ENCODE measurements at places on chromosomes 13 and 19.

DNA sequence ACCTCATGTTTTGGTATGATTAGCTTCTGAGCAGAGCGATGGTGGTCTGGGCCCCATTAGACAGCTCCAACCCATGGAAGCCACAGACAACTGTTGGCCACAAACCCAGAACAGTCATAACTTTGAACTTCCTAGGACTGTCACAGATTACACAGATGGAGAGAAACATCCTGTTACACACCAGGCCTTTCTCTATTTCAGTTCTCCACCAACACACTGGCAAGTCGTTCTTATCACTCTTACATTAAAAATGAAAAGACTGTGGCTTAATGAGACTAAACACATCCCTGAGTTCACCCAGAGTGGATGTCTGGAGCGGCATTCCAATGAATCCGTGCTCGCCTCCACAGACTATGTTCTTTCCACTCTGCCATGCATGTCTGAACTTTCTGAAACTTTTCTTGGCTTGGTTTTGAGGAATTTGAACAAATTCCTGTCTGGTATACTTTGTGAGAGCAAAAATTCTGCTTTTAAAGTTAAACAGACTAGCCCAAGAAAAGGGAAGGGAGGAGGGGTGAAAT, 109.1 kb downstream of the NALCN start:
- no peak for DNase-seq

GRCh38 chr13:79548902-79549301, 67.9 kb downstream of the NDFIP2 start:
- peak; percentile 37 for DNase-seq

- DNase-seq: peak; percentile 3
Measured at GRCh38 chr13:46926916-46927590, 30.2 kb upstream of the HTR2A start.

GRCh38 chr19:12695514-12695913, 917 bp downstream of the FBXW9 start:
- DNase-seq: no peak

- DNase-seq: no peak
Measured at GRCh38 chr13:109101550-109102144, 472.2 kb downstream of the MYO16 start.

GRCh38 chr13:91247768-91248167, 99.7 kb upstream of the MIR17HG start:
- peak; percentile 6 for DNase-seq

GRCh38 chr13:57123681-57124080, 17.0 kb upstream of the PRR20A start:
- no peak for DNase-seq

DNA sequence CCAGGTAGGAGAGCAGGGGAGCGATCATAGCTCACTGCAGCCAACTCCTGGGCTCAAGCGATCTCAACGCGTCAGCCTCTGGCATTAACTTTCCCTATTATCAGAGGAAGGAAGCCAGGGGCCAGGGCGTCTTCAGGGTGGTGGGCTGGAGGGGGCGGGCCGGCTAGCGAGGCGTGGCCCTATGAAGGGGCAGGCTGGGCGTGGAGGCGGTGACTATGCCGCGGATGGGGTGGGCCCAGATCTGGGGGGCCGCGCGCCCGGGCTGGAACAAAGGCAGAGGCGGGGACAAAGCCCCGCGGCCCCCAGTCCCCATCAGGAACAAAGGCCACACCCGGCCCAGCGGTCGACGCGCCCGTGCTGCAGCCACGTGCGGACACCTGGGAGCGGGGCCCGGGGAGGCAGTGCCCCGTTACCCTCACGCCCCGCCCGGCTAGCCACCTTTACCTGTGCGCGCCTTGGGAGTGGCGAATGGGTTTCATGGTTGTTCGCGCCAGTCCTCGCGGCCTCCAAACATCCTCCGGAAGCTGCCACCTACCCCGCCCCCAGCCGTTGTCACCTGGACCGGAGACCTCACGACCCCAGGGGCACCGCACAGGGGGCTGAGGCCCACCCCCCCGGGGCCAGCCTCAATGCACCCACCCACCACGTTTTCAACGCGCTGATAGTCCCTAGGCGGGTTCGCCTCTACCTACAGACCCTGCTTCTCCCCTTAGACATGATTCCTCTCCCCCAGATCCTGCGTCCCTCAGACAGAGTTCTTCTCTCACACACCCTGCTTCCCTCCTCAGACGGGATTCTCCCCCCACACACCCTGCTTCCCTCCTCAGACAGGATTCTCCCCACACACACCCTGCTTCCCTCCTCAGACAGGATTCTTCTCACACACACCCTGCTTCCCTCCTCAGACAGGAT, 5.4 kb upstream of the TRIM28 start:
- no peak for DNase-seq

DNA sequence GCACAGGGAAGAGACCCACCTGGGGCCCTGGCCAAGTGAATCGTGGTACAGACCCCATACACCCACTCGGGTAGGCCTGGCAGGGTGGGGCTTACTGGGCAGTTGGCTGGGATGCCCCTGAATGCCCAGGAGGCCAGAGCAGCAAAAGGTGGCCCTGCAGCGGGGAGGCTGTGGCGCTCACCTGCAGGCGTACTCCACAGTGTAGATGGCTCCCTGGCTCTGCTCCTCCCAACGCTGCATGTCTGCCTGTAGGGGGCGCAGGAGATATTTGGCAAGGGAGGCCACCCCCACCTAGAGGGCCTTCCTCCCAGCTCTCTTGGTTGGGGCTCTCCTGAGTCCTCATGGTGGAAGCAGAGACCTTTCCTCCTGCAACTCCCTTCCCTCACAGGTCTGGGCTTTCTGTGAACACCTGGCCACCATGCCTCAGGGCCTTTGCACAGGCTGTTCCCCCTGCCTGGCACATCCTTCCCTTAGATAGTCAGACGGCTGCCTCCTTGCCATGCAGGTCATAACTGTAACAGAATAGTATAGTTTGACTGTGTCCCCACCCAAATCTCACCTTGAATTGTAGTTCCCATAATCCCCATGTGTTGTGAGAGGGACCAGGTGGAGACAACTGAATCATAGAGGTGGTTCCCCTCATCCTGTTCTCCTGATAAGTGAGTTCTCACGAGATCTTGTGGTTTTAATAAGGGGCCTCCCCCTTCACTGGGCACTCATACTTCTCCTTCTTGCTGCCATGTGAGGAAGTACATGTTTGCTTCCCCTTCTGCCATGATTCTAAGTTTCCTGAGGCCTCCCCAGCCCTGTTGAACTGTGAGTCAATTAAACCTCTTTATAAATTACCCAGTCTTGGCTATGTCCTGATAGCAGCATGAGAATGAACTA, 5.9 kb downstream of the BORCS8 start:
- DNase-seq: no peak

GRCh38 chr19:29040951-29041350, 172.0 kb downstream of the UQCRFS1 start:
- peak; percentile 42 for DNase-seq

GRCh38 chr13:112722433-112723263, 32.8 kb downstream of the ATP11A start:
- no peak for DNase-seq

GRCh38 chr13:31009166-31009565, 76.7 kb downstream of the TEX26 start:
- no peak for DNase-seq

DNA sequence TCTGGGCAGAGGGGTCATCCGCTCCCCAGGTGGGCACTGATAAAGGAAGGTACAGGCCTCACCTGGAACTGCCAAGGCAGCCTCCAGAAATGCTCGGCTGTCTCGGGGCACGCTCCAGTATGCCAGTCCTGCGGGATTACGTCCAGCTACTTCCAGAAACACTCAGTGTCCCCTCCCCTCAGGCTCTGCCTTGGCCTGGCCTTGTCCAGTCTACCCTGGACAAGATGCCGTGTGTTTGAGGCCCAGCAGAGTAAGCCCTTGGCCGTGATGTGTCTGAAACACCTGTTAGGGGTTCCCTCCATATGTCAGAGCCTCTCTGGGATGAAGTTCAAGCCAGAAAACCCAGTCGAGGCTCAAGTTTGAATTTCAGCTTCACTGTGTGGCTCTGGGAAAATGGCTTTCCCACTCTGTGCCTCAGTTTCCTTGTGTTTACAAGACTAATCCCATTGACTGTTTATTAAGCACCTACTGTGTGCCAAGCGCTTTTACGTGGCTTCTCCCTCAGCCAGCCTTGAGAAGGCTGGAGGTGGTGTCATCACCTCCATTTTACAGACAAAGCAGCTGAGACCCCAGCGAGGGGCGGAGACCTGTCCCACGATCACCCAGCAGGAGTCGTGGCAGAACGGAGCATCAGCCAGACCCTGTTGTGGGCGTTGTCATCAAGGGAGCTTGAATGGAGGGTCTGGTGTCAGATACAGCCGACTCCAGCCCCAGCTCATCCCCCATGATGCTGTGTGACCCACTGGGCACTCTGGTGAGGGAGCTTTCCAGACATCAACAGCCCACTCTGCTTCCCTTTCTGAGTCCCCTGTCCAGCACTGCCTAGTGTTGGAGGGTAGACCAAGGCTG, 2.0 kb upstream of the PIK3R2 start:
- DNase-seq: no peak

- no peak for DNase-seq
Measured at GRCh38 chr19:33988601-33989000, 183.7 kb upstream of the LSM14A start.

DNA sequence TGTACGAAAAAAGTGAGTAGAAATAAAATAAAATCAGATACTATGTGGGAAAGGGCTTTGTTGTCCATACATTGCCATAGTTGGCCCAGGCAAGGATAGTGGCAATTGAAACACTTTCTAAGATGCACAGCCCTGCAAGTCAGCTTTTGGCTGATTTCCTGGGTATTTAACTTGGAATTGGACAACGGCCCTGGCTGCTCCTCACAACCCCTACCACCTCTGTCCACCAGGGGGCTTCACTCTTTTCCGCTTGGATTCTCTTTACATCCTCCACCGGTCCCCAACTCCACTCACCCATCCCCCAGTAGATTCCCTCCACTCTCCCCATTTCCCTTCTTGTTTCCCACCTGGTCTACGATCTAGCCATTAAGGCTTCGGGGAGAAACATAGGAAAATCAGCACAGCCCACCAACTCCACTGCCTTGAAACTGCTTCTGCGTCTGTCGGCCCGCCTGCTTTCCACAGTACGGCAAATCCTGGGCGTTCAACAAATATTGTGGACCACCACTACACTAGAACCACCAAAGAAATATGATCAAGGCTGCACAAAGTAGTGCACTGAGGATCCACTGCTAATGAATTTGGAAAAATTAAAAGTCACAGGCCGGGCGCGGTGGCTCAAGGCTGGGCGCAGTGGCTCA, 48.6 kb upstream of the GTF3A start:
- DNase-seq: peak; percentile 61

- DNase-seq: peak; percentile 33
Measured at GRCh38 chr13:38582133-38582532, 104.7 kb upstream of the FREM2 start.

DNA sequence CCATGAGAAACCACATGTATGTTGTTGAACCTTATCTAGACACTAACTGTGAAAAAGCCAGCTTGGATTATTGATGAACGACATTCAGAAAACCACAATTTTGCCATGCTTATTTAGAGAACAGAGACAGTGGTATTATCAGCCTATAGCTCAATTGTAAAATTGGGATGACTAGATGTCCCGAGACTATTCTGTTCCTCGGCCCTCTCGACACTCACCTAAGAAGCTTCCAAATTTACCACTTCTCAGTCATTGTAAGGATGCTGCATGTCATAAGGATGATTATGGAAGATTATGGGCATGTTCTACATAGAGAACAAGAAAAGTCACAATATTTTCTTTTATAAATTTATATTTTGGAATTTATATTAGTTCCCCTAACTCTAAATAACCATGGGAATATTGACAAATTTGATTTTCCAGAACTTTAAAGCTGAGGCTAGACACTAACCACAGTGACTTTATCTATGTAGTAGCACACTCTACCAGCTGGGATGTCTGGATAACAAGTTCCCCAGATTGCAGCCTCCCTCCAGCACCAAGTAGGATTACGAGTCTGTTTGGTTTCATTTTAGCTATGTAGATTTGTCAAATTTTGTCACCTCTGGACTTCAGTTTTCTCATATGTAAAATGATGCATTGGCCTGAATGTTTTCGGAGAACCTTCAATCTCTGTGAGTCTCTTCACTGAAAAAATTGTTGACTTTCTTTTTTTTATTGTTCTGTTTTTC, 513.6 kb downstream of the IRS2 start:
- no peak for DNase-seq

- no peak for DNase-seq
Measured at GRCh38 chr19:8206147-8207087, 2.8 kb upstream of the CERS4 start.

- no peak for DNase-seq
Measured at GRCh38 chr19:58498316-58499020, 13.3 kb downstream of the SLC27A5 start.

- DNase-seq: no peak
Measured at GRCh38 chr19:35344511-35345031, 3.1 kb upstream of the FFAR1 start.

GRCh38 chr13:34257966-34258365, 440.0 kb downstream of the RFC3 start:
- DNase-seq: no peak

- DNase-seq: no peak
Measured at GRCh38 chr19:50780753-50781435, 9.3 kb upstream of the ACP4 start.

DNA sequence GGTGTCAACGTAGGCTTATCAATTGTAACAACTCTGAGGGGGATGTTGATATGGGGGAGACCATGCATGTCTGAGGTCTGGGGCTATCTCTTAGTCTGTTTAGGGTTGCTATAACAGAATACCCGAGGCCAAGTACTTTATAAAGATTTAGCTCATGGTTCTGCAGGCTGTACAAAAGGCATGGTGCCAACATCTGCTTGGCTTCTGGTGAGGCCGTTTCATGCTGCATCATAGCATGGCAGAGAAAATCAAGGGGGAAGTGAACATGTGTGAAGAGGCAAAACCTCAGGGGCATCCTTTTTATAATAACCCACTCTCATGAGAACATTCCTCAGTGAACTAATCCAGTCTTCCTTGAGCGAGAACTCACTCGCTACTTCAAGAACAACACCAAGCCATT, 353.8 kb downstream of the ENOX1 start:
- DNase-seq: no peak

DNA sequence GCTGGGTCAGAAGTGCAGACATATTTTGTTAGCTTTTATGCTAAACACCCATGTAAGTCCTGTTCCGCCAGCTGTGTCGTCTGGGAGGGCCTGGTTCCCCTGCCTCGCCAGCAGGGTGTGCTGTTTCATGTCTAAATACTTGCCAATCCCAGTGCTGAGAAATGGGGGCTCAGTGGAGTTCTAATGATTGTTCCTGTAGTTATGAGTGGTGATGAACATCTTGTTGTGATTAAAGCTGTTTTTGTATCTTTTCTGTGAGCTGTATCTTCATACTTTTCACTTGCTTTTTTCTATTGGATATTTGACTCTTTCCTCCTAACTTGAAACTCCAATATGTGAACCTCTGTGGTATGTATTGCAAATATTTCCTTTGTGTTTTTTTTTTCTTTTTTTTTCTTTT, 32.7 kb downstream of the KDM4B start:
- DNase-seq: no peak

DNA sequence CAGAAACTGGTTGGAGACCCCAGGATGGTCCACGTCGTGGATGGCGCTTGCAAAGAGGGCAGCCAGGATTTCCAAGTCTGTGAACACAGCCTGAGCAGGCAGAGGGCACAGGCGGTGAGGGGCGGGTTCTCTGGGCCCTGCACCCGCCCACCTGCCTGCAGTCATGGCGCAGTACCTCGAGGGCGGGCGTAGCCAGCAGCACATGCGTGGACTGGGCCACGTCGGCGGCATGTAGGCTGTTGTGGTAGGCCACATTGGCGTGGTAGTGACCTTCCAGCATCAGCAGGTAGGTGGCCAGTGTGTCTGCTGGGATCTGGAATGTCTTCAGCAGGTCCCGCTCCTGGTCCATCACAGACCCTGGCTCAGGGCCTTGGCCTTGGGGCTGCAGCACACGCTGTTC, 8.1 kb downstream of the PDE4C start:
- no peak for DNase-seq

GRCh38 chr13:75294110-75294509, 187.9 kb downstream of the TBC1D4 start:
- DNase-seq: no peak
